ENCODE measurements at places on chromosomes 4 and X. TPM values are rescaled to one million over a fixed set of nuclear protein-coding genes. Genes with fewer than 3 reads are reported as not detected.
A peak's percentile ranks its signal among the peaks of the same experiment; 100 is the strongest.

DNA sequence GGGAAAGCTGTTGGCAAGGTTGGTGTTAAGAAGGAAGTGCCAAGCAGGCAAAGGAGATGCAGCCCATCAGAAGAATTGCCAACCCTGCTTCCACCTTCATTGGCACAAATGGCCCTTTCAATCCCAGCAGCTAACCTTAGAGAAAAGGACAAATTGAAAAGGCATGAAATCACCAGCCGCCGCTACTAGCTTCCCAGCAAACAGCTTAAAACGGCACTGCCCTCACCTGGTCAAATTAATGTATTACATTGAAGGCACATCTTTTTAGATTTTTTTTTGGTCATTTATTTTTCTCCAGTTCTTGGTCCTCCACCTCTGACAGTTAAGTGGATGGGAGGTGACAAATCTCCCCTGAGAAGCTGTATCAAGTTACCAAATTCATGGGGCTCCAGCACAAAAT, 51.0 kb upstream of the NHSL2 start:
- DNase-seq = peak; percentile 49

DNA sequence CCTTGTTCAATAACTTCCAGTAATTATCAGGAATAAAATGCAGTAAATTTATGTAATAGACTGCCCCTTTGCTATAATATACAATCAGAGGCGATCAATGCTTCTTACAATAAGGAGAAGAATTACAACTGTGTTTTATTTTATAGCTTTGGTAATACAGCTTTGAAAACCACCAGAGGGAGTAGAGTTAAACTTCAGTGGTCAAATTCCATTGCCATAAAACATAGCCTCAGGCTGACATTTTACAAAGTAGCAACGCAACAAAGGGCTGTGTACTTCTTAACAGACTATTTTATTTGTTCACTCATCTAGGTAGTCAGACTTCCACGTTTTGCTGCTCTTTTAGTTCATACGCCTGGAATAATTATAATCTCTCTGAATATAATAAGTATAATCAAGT, 58.5 kb downstream of the TEX13C start:
- no peak for DNase-seq

GRCh38 chr4:954211-955020, 19.0 kb downstream of the DGKQ start:
- DNase-seq = no peak

- DNase-seq = no peak
These were observed 45.3 kb upstream of the HMX1 start for GRCh38 chr4:8916906-8917305.

- DNase-seq = no peak
These were observed 583.5 kb upstream of the FAT1 start for GRCh38 chr4:187307131-187307530.

GRCh38 chr4:56668267-56668666, 12.8 kb downstream of the HOPX start:
- no peak for DNase-seq

DNA sequence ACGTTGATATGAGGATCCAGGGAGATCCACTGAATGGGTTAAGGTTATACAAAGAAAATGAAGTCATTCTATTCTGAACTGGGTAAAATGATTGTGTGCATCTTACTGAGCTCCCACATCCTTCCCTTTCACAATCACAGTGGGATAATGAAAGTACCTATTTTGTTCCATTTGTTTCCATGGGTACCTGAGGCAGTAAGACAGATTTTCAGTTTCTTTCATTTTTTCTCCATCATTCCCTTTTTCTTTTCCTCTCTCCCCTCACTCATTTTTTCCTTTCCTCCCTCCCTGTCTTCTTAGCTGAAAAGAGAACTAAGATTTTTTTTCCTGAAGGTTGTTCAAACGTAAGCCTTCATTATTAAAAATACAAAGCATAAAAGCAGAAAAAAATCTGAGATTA, 4.6 kb downstream of the GRIA2 start:
- DNase-seq = no peak

DNA sequence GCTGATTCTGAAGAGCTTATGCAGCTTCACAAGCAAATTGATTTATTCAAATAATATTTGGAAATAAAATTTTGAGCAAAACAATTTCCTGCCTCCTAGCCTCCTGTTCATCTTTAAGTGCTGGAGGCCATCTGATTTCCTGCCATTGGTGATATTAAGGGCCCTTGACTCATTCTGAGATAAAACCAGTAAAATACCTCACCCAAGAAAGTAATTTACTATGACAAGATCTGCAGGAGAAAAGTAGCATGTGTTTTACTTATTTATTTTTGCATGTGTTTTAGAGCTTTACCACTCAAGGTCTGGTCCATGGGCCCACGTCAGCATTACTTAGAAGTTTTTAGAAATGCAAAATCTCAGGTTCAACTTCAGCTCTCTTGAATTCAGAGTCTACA, 67.7 kb downstream of the DCLK2 start:
- DNase-seq = no peak

GRCh38 chr4:73099143-73099542, 29.6 kb upstream of the COX18 start:
- DNase-seq = peak; percentile 13

GRCh38 chr4:135123632-135124031, 922.0 kb upstream of the PABPC4L start:
- no peak for DNase-seq

DNA sequence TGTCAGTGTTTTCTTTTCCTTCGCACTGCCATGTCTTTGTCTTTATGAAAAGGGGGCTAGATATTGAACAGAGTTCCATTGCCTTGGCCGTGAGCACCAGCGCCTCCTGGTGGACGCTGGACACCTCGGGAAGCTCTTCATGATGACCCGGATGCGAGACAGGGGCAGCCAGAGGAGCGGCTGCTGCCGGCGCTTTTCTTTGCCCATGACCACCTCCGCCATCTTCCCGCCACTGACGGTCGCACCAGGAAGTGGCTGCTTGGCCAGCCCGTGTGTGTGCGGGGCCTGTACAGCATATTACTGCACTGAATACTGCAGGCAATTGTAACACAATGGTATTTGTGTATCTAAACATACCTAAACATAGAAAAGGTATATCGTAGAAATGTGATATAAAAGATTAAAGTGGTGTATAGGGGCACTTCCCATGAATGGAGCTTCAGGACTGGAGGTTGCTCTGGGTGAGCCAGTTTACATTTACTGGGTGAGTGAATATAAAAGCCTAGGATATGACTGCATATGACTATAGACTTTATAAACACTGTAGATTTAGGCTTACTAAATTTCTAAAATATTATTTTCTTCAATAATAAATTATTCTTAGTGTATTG, 15.8 kb upstream of the GRIA2 start:
- peak; percentile 53 for DNase-seq

MGAT4D gene
- not detected for total RNA-seq

APOO gene
- total RNA-seq = 5.6 TPM

RHOXF1 gene
- total RNA-seq = not detected

CENPE gene
- total RNA-seq = 39.1 TPM

GAB1 gene
- total RNA-seq = 25.8 TPM

ADH7 gene
- total RNA-seq = not detected

YIPF7 gene
- not detected for total RNA-seq

TLL1 gene
- total RNA-seq = 32.7 TPM

Measured in dermis blood vessel endothelial cell (primary cell).